ENCODE measurements at places on chromosomes 13 and 19. TPM values are rescaled to one million over a fixed set of nuclear protein-coding genes. Genes with fewer than 3 reads are reported as not detected.

PPM1N gene
- 0.33 TPM for polyA plus RNA-seq

SLC17A7 gene
- not detected for polyA plus RNA-seq

GAPDHS gene
- not detected for polyA plus RNA-seq

GRCh38 chr13:70923863-70924752, 815.9 kb upstream of the KLHL1 start:
- DNase-seq, result no peak
- H3K36me3 ChIP-seq, result no peaks in the 10 kb centered on the region
- no peaks in the 10 kb centered on the region for H3K27me3 ChIP-seq
- no peak overlapping the region for H3K4me3 ChIP-seq
- H3K4me1 ChIP-seq, result no peaks in the 10 kb centered on the region

DNA sequence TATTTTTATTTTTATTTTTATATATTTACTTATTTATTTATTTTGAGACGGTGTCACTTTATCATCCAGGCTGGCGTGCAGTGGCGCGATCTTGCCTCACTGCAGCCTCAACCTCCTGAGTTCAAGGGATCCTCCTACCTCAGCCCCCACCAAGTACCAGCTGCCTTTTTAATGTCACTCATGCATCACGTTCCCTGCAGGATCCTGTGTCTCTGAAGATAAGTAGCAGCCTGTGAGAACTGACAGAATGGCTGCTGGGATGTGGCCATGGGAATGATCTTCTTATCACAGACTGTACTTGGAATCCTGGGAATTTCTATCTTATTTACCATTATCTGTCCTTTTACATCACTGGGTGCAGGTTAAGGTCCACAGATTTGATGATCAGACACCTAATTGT, 9.2 kb upstream of the ZNF761 start:
- no peaks in the 10 kb centered on the region for H3K36me3 ChIP-seq
- H3K27me3 ChIP-seq, result no peaks in the 10 kb centered on the region
- DNase-seq, result no peak
- H3K27ac ChIP-seq, result no peak overlapping the region

- H3K4me1 ChIP-seq, result peaks cover 27% of the 10 kb centered on the region
- no peaks in the 10 kb centered on the region for H3K36me3 ChIP-seq
- H3K27me3 ChIP-seq, result no peaks in the 10 kb centered on the region
- no peak overlapping the region for H3K27ac ChIP-seq
These were observed 383.1 kb upstream of the GPC6 start for GRCh38 chr13:92843549-92843948.
